NCI-H1105 (cell line): ENCODE measurements at places on chromosomes 2 and 18.

GRCh38 chr18:48575301-48575657 is 36.4 kb downstream of the CTIF start:
- DNase-seq, result no peak

DNA sequence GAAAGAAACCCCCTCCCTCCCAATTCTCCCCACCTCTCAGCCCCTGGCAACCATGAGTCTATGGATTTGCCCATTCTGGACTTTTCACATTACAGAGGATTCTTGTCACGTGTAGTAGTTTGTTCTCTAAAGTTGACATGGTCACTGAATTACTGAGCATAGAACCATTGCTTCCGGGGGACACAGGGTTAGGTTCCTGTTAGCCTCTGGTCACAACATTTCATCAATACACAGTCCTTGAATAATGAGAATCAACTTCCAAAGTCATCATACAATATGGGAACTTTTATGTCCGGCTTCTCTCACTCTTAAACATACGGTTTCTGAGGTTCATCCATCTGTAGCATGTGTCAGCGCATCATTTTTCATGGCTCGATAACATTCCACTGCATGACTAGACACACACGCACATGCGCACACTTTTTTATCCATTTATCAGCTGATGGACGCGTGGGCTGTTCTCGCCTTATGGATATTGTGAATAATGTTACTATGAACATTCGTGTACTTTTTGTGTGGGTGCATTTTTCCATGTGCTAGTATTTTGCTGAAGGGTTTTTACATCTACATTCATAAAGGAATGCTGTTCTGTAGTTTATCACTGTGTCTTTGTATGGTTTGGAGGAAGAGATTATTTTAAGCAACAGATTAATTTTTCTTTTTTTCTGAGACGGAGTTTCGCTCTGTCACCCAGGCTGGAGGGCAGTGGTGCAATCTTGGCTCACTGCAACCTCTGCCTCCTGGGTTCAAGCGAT is 48.1 kb downstream of the PARD6G start:
- DNase-seq, result no peak

GRCh38 chr18:3873211-3873610 is 423.2 kb downstream of the TGIF1 start:
- no peak for DNase-seq

DNA sequence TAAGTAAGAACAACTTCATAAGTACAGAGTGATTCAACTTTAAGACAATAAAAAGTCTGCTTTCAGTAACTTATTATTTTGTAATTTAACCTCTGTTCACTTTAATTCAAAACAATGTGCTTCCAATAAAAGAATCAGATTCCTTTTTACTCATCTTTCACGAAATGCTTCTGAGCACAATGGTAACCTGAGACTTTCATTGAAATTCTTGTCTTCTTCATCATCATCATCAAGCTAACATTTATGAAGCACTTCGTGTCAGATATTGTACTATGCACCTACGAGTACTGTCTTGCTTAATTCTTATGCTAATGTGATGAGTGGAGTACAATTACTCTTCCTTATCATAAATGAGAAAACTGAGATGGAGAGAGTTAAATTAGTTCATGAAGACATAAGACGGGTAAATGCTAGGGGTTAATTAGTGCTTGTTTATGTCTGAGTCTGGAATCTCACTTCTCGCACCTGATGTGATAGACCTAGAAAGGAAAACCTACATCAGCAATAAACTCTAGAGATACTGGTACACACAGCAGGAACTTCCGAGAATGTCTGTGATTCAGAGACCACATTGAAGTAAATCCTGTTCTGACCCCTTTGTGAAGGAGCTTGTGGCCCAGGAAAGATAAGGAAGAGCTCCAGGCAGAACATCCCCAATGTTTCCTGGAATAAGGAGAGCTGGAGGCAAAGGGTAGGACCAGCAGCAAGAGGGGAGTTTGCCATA is 227.6 kb upstream of the ETAA1 start:
- DNase-seq, result no peak

GRCh38 chr18:62372156-62372555 is 47.0 kb downstream of the TNFRSF11A start:
- DNase-seq, result peak; percentile 49

GRCh38 chr18:4130734-4131719 is 324.1 kb downstream of the DLGAP1 start:
- no peak for DNase-seq

DNA sequence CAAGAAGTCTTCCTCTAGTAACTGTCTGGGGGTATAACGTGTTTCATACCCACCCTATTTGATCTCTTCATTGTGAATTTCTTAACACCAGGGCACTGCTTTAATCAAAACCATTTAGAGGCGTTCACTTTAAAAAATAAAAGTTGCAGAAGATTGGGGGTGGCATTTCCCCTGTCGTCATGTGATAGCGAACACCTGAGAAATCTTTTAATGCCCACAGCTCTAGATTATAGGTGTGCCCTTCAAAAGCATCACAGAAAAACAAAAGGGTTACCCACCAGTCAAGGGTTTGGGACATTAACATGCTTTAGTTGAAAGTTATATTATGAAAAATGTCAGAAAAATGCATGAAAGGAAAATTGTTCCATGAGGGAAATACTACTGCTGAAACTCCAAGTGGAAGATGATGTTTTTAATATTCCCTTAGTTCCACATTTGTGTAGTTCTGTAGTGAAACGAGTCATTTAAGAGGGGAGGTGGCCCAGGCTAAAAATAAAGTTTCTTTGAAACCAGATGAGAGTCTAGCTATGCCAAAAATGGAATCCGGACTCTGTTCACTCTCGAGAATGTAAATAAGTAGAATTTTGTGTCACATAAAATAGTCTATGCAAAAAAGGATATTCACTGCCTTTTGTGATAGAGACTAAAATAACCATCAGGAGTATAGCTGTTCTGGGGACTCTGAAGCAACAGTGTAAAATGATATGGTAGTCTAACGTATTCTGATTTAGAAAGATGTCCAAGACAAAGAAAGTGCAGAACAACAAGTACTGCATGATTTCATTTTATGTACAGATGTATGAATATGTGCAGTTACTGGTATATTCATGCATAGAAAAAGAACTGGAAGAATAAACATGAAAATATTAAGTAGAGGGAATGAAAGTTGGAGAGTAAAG is 95.3 kb downstream of the TMEM247 start:
- DNase-seq, result no peak

DNA sequence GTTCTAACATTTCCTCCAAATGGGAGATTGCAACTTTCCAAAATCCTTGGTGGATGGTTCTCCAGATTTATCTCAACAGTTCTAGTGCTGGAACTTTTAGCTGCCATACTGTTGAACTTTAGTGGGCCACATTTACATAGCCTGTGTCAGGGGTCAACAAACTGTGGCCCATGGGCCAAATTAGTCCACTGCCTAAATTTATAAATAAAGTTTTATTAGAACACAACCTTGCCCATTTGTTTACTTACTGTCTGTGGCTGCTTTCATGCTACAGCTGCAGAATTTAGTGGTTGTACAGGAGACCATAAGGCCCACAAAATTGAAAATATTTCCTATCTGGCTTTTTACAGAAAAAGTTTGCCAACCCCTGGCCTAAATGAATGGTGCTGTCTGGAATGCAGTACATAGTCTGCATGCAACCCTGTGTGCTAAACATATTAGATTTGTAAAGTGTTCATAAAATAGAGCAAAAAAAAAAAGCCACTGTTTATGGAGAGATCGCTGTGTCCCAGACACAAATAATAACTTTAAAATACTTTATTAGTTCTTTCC is 30.3 kb downstream of the MGAT5 start:
- DNase-seq, result no peak

GRCh38 chr2:46096260-46096659 is 200.9 kb upstream of the EPAS1 start:
- DNase-seq, result no peak

DNA sequence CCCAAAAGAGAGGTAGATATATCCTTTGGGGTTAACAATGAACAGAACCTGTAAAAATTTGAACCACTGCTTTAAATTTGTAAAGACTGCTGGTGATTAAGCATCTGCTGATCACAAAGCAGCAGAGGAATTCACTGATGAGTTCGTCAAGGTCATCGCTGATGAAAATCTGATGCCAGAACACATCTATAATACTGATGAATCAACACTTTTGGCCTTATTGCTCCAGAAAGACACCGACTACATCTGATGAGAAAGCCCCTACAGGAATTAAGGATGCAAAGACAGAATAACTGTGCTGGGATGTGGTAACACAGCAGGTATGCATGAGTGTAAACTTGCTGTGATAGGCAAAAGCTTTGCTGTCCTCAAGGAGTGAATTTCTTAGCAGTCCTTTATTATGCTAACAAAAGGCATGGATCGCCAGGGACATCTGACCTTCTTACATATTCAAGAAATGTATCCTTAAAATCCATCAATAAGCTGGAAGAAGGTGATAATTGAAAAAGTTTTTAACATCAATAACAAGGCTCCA is 30.5 kb upstream of the SGPP2 start:
- no peak for DNase-seq

- DNase-seq, result no peak
Observed at GRCh38 chr2:96241900-96242611, 23.7 kb downstream of the TMEM127 start.

- DNase-seq, result no peak
Observed at GRCh38 chr18:79944746-79945117, 6.7 kb downstream of the SLC66A2 start.

- no peak for DNase-seq
Observed at GRCh38 chr2:172095905-172096625, 6.6 kb downstream of the DLX2 start.

DNA sequence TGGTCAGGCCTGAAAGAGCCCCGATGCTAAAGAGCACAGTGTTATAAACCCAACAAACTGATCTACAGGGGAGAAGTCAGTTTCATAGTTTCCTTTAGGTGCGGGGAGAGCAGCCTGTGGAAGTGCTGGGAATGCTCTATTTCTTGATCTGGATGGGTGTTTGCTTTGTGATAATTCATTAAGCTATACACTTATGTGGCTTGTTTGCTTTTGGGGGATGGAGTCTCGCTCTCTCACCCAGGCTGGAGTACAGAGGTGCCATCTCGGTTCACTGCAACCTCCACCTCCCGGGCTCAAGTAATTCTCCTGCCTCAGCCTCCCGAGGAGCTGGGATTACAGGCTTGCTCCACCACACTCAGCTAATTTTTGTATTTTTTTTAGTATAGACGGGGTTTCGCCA is 30.1 kb upstream of the CEP68 start:
- no peak for DNase-seq

DNA sequence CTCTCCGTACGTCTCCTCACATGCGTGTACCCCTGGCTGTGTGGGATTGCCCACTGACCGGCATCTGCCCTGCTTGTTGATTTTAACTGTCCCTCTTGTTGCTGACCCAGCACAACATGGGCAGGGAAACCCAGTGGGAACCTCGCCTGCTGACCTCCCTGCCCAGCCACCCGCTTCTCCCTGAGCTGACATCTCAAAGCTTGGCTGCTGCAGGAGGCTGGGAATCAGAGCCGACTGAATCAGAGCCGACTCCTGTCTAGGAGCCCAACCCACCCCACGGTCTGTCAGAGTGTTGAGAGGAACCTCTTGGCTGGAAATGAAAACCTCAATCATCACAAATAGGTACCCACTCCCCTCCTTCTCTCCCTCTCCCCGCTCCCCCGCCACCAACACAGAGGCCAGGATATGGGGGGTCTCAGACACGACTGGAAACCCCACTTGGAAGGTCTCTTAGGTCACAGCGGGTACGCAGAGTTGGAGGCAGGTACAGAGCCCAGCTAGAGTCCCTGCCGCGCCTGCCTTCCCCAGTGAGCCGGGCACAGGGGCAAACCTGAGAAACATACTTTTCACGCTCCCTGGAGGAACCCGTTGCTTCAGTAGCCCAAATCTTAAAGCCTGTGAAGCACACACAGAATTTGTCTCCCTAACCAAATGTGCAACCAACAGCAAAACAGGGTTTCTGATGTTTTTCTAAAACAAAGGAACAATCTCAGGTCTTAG is 784 bp downstream of the EDAR start:
- no peak for DNase-seq

DNA sequence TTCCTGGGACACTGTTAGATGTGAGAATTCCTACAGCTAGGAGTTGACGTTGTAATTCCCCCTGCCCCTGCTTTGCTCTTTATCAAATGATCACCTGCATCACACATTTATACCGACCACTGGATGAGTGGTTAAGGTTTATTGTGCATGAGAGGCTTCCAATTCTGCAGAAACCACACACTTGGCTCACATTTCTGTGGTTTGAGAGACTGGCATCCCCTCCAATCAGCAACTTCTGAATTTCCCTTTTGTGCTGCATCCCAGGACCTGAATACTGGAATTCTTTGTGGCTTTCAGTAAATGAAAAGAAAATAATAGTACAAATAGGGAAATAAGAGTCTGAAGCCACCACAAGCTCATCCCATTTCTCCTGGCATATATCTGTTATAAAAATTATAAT is 628.7 kb upstream of the PIK3C3 start:
- DNase-seq, result no peak

- no peak for DNase-seq
Observed at GRCh38 chr2:229870903-229871656, 50.7 kb downstream of the TRIP12 start.

DNA sequence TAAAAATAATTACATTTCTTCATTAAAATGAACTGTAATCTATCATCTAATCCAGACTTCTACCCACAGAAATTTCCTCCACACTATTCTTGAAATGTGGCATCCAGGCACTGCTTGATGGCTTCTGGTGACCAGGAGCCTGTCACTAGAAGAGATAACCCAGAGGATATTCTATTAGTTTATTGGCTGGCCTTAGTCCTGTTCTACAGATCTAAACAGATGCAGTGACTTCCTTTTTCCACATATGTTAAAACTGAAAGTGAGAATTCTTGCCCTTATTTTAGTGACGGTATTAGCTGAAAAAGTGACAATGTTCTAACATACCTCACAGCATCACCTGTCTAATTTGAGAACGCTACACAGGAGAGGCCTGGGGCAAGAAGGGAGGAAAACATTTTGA is 775.4 kb downstream of the TSN start:
- no peak for DNase-seq

- no peak for DNase-seq
Observed at GRCh38 chr2:50952596-50952995, 79.3 kb downstream of the NRXN1 start.

GRCh38 chr2:120511947-120512710 is 166.2 kb downstream of the INHBB start:
- no peak for DNase-seq

GRCh38 chr2:27298391-27299080 is 9.7 kb downstream of the UCN start:
- no peak for DNase-seq

- DNase-seq, result no peak
Observed at GRCh38 chr2:72261076-72261475, 113.4 kb upstream of the CYP26B1 start.

DNA sequence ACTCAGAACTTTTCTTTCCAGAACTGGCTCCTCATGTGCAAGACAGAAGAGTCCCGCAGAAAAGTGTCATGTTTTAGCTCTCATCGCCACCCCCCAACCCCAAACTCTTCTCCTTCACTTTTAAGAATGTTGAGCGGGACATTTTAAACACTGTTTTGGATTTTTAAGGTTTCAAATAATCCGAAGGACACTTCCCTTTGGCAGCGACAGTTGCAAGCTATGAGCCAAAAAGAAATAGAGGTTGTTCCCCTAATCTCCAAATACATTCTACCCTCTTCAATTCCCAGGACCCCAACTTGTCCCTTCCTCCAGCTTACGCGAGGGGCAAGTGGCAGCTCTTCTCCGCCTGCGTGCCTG is 678 bp upstream of the UBE2E3 start:
- DNase-seq, result no peak

- DNase-seq, result no peak
Observed at GRCh38 chr2:9767656-9768281, 75.5 kb upstream of the TAF1B start.
